ENCODE measurements at places on chromosomes 2 and 18.

GRCh38 chr2:183604065-183604464 is 479.8 kb downstream of the NUP35 start:
- DNase-seq, result no peak

DNA sequence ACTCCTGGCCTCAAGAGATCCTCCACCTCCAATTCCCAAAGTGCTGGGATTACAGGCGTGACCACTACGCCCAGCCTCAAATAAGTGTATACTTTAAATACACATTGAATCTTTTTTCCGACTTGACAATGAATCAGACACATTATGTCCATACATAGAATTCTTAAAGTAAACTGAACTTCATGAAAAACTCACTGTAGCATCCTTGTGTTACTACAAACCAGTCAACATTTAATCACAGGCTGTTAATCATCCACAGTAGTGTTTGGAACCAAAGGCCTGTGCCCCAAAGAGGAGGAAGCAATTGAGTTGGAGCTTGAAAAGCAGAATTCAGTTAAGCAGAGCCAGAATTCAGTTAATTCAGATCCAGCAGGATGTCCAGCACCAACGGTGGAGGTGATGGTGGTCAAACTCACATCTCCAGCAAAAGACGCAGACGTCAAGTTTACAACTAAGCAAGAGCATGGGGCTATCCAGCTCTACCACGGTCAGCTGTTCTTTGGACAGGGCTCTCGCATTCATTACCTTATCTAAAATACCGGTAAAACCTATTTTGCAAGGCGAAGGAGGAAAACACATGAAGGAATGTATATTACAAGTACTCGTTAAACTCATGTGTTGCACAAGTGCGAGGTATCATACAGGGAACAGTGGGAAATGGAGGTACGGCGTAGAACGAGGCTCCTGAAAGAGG is 1.2 kb downstream of the SLC39A6 start:
- no peak for DNase-seq

- DNase-seq, result no peak
Observed at GRCh38 chr2:80473796-80474195, 169.2 kb upstream of the LRRTM1 start.

GRCh38 chr2:28408764-28409599 is 16.3 kb downstream of the FOSL2 start:
- DNase-seq, result peak; percentile 73

- no peak for DNase-seq
Observed at GRCh38 chr2:149617476-149617875, 29.9 kb upstream of the MMADHC start.

Data from stimulated activated CD8-positive, alpha-beta memory T cell treated with anti-CD3 and anti-CD28 coated beads, Interleukin-4, amount 100 ng/mL, for 4 hours (primary cell).